ENCODE measurements at places on chromosomes 12 and 14.

DNA sequence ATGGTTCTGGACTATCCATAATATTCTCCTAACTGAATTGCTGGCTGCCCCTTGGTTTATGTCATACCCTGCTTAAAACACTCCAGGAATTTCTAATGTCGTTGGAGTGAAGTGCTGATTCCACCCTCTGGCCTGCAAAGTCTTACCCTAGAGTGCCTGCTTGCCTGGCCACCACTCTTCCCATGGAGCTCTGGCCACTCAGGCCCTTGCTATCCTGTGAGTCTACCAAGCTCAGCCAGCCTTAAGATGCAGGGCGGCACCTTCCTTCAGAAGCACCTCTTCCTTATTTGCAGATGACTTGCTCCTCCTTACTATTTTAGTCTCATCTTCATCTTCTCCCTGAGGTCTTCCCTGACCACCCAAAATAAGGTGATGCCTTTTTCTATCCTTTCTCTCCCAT, 35.3 kb downstream of the SLC6A15 start:
- no peak for DNase-seq

DNA sequence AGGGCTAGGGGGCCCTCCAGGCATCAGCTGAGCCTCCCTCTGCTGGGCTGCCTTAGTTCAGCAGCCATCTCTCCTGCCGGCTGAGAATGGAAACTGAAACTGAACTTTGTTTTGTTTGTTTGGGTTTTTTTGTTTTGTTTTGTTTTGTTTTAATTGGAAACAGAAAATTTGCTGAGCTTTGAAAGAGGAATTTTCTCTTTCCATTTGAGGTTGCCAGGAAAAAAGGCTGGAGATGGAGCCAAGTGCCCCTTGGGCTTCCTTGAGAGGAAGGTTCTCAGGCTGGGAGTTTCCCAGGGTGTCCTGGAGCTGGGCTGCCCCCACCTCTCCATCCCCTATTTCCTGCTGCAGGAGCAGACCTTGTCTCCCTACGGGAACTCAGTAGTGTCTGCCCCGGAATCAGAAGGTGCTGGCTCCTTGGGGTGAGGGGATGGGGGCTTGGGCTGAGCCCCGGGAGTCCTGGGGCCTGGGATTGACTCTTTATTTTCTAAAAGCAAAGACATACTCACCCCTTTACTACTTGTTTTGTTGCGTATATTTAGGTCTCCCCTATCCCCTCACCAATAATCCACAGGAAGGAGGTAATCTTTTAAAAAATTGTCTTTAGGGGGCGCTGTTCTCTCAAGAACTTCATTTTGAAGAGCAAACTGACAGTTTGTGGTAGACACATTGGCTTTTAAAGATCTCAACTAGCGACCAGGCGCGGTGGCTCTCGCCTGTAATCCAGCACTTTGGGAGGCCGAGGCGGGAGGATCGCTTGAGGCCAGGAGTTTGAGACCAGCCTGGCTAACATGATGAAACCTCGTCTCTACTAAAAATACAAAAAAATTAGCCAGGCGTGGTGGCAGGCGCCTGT, 21.3 kb upstream of the OASL start:
- DNase-seq, result peak; percentile 67

- no peak for DNase-seq
These were observed 3.0 kb upstream of the KRT78 start for GRCh38 chr12:52851787-52852186.

- peak; percentile 66 for DNase-seq
These were observed 68.6 kb downstream of the HMGA2 start for GRCh38 chr12:65892841-65893251.

DNA sequence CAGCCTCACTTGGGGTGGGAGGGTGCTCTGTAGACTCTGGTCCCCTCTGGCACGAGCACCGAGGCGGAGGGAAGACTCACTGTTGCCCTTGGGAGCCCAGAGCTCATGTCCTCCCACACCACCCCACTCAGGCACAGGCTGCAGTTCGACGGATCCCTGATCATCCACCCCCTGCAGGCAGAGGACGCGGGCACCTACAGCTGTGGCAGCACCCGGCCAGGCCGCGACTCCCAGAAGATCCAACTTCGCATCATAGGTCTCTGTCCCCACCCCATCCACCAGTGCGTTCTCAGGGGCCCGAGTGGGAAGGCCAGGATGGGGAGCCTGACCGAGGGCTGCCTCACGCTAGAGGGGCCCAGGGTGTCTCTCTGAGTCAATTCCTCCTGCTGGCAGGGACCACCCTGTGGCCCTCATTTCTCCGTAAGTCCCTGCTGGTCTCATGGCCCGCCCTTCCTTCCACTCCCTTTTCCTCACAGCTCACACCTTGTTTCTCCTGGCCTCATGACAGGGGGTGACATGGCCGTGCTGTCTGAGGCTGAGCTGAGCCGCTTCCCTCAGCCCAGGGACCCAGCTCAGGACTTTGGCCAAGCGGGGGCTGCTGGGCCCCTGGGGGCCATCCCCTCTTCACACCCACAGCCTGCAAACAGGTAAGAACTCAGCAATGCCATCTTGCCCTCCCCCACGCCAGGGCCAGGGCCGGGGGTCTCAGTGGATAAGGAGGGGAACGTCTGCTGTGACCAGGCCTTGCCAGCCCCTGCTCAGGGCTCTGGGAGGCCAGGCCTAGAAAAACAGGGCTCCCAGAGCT, 27.0 kb downstream of the PAPLN start:
- no peak for DNase-seq

- DNase-seq, result no peak
These were observed 23.2 kb downstream of the BCL11B start for GRCh38 chr14:99248761-99249171.

DNA sequence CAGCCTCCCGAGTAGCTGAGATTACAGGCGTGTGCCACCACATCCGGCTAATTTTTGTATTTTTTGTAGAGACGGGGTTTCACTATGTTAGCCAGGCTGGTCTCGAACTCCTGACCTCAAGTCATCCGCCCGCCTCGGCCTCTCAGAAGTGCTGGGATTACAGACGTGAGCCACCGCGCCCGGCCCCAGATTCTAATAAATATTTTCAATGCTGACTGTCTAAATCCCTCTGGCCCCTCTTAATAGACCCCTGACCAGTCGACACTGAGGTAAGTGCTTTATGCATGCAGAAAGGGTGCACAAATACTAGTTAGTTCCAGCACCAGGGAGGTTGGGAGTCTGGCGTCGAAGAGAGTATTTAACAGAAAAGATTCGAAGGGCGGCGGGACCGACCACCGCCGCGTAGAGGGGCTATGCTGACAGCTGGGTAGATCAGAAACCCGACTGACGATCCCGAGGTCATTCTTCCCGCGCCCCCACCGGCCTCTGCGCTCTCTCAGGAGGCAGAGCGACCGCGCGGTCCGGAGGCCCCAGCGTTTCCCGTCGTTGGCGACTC, 1.1 kb upstream of the SPATS2 start:
- DNase-seq, result peak; percentile 31

- no peak for DNase-seq
These were observed 445.5 kb downstream of the TMEM121 start for GRCh38 chr14:105971593-105972500.

DNA sequence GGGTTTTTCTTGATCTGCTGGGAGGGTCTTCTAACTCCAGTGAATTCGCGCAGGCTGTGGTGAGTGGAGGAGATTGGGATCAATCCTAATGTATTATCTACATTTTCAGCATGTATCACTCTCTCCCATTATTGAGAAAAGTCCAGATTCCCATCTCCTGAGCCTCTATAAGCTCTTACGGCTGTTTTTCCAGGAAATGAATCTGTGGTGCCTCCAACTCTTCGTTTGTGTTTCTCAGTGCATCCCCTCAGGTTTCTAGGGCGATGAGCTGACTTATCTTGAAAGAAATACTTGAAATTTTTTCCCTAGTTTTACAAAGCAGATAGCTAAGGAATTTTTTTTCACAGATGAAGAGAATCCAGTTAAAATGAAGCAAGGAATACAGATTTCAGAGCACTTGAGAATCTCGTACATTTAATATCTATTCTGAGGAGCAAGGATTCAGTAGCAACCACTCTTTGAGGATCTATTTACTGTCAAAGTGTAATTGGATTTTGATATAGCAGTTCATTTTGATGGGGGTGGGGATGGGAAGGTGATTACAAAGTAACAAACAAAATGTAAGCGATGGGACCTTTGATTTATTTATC, 138.7 kb downstream of the BRMS1L start:
- DNase-seq, result no peak

DNA sequence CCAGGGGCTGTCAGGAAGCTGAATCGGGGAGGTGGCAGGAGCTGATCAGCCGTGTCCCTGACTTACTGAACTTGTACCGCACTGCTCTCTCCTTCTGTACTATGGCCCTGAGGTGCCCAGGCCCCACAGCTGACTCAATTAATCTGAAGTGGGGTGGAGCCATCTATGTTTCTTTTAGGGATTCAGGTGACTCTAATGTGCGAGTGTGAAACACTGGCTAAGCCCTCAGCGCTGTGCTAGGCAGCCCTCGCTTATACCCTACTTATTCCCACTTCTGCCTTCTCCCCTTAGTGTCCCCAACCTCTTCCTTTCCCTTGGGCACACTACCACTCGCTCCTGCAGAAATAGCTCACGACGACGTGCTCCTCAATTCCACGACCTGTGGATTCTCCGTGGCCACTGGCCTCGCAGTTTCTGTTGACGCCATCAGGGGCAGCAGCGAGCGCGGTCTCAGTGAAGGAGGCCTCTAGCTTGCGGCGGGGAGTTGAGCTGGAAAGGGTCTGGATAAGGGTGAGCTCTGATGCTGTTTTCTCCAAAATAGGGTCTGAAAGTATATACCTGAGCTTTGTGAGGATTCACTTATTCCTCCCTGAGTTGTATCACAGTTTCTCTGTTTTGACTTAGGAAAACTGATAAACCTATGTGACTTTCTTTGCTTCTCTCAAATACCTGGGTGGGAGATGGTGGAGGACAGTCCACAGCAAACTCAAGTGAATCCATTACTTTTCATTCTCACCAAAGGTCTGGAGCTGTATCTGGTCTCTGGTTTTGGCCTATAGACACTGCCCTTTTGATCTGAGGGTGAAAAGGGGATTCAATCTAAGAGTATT, 167.6 kb downstream of the SLC41A2 start:
- peak; percentile 31 for DNase-seq

GRCh38 chr14:92264195-92264594, 58.8 kb upstream of the SLC24A4 start:
- DNase-seq, result no peak

GRCh38 chr14:29663281-29663801, 264.3 kb downstream of the PRKD1 start:
- peak; percentile 73 for DNase-seq

DNA sequence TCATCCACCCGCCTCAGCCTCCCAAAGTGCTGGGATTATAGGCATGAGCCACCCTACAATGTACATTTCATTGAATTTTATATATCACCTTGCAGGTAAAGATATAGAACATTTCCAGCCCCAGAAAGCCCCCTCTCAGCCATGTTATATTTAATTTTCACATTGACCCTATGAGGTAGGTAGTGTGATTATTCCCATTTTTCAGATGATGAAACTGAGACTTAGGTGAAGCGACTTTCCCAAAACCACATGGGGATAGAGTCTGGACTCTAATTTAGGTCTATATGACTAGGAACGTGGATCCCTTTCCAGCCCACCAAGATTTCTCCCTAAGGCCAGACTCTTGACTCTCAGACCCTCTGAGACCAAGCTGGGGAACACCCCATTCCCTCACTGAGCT, 15.7 kb upstream of the POP5 start:
- DNase-seq, result no peak

DNA sequence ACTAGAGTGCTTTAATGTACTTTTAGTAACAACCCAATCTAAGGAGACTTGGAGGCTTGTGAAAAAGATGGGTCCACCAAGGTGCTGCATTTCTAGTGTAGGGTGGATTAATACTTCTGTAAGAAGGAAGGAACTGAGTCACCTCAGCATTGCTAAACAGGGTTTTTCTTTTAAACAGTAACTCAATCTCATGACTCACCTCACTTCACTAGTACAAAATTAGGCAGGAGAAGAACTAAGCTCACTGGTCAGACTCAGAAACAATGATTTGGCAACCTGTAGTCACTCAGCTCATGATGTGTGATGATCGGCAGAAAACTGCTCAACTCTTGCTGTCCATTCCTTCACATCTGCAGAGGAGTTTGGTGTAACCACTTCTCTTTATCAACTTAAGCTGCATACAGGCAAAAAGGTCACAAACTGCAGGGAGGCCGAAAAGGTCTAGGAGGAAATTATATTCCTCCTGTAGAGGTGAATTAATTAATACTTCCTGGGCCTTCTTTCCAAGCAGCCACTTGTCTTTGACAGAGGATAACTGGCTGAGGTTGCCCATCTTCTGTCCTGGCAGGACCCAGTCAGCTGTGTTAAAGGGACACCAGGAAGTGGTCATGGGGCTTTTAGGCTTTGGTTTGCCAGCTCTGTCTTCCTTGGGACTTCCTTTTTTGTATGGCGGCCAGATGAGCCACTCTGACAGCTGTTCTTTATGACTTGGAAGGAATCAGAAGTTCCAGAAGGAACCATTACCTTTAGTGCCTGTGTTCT, 466.9 kb downstream of the FUT8 start:
- peak; percentile 53 for DNase-seq

DNA sequence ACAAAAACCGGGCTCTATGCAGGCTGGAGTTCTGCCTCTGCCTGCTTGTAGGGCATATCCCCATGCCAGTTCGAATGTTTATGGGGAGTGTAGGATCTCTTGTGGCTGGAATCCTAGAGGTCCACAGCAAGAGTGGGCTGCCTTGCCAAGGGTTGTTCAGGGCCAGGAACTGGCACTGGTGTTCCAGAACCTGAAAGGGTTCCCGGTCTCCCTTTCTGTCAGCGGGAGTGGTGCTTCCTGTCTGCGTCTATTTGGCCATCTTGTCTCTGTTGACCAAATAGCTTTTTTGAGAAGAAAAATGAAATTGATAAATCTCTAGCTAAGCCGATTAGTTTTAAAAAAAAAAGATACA, 17.8 kb downstream of the OLR1 start:
- DNase-seq, result no peak

- peak; percentile 87 for DNase-seq
These were observed at the start of gene LIMA1 for GRCh38 chr12:50283229-50283923. TSS of gene LIMA1 (minus strand) at chr12:50283520. CDS start at chr12:50248751, 34,769 bp downstream.

DNA sequence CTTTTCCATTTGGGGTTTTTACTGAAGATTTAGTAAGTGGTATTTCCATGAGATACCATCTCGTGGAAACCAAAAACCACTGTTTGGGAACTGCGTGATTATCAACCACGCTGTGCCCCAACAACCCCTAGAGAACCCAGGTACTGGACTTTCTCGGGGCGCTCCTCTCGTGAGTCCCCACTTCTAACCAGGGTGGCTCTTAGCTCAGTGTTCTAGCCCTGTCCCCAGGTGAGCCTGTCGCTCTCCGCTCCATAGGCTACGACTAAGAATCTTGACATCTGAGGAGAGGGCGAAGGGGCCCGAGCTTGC, 686 bp downstream of the MCRS1 start:
- no peak for DNase-seq

- no peak for DNase-seq
These were observed 2.6 kb downstream of the YLPM1 start for GRCh38 chr14:74765721-74766120.

Data from choroid plexus epithelial cell (primary cell).